ENCODE measurements at places on chromosomes 11 and 22. TPM values are rescaled to one million over a fixed set of nuclear protein-coding genes. Genes with fewer than 3 reads are reported as not detected.
A peak's percentile ranks its signal among the peaks of the same experiment; 100 is the strongest.

SOX6 gene
- total RNA-seq, result 6.6 TPM

ADORA2A gene
- total RNA-seq, result 0.25 TPM

APBB1 gene
- total RNA-seq, result 14.0 TPM

FAM180B gene
- not detected for total RNA-seq

WT1 gene
- total RNA-seq, result not detected

ROM1 gene
- total RNA-seq, result 1.0 TPM

- no peak for DNase-seq
Observed at GRCh38 chr11:69120096-69120875, 35.4 kb upstream of the SMIM38 start.

- DNase-seq, result no peak
Observed at GRCh38 chr11:44031549-44031948, 16.2 kb upstream of the ACCSL start.

- peak; percentile 64 for DNase-seq
Observed at GRCh38 chr11:13215149-13215548, 62.4 kb upstream of the BMAL1 start.

DNA sequence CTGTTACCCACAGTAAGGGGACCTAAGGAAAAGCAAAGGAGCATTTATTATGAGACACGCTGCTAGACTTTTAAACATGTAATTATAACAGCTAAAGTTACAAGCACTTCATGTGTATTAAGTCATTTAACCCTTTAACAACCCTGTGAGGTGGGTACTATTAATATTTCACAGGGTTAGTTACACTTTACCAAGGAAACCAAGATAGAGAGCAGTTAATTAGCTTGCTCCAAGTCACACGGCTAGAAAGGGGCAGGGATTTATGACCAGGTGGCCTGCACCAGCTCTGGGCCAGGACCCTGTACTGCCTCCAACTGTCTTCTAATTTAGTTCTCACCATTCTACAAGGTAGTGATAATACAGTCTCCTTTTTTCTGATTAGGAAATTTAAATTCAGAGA lies 74.9 kb downstream of the RPL27A start:
- no peak for DNase-seq

- DNase-seq, result no peak
Observed at GRCh38 chr11:69172674-69173073, 16.9 kb downstream of the SMIM38 start.

DNA sequence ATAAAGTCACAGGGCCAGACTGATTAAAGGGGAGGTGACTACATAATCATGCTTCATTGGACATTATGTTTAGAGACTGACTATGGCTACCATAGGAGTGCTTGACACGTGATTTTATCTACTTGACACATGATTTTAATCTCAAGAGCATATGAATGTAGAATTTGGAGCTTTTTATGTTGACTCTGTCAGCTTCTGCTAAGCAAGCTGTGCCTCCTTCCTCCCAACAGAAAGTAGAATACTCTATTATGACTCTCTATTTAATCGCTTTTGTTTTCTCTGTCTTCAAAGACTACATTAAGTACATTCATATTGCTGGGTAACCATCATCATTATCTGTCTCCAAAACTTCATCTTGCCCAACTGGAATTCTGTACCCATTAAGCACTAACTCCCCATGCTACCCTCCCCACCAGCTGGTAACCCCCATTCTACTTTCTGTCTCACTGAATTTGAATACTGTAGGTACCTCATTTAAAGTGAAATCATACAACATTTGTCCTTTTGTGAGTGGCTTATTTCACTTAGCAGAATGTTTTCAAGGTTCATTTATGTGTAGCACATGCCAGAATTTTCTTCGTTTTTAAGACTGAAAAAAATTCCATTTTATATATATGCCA lies 24.7 kb upstream of the ANGPTL5 start:
- no peak for DNase-seq

DNA sequence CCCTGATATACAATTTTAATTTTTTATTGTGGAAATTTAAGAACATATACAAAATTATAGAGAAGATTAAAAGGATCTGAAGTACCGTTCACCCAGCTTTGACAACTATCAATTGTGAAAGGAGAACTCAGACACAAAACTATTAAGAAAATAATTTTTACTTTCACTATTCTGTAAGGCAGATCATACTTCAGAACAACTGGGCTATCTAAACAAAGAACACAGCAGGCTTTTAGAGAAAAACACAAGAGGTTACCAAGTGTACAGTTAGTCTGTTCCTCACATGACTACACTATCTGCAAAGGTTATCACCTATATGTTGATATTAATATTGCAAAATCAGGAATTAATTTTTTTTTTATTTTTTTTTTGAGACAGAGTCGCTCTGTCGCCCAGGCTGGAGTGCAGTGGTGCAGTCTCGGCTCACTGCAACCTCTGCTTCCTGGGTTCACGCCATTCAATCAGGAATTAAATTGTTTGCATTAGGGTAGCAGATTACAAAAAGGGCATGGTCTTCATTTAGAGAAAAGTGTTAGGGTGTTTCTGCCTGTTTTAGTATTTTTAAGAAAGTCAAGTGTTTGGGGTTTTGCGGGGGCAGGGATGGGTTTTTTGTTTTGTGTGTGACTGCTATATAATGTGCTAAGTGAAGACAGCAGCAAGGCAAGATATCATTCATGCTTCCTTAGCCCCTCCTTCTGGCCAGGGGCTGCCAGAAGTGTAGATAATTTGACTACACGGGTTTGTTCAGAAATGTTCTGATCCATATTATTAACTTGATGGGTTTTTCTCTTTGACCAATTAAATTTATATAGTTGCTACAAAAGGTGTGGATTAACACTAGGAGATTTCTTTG lies 27.6 kb upstream of the SIK2 start:
- no peak for DNase-seq

DNA sequence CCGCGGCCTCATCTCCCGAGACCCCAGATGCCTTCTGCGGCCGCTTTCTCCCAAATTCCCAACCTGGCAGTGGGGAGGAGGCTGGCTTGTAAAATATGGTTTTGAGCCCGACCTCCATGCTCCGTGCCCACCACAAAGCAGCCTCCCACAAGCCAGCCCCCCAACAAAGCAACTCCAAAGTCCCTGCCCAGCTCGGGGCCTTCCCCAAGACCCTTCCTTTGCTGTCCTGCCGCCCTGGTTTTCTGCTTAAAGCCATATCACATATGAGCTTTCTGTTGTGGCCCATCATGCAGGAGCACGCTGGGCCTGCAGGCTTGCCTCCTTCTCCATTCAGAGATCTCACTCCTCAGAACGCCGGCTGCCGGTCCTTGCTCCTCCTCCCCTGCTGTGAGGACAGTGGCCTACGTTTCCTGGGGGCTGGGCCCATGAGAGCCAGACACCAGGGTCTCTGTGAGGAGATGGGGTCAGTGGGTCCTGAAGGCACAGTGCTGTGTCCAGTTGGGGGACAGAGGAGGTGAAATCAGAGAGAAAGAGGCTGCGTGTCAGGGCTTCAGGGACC lies 680.0 kb downstream of the BRD1 start:
- DNase-seq, result no peak

- DNase-seq, result no peak
Observed at GRCh38 chr11:29657709-29658108, 359.1 kb downstream of the KCNA4 start.

- DNase-seq, result no peak
Observed at GRCh38 chr11:130427581-130428315, 661 bp downstream of the ADAMTS8 start.

- DNase-seq, result no peak
Observed at GRCh38 chr11:69803604-69804218, 15.5 kb downstream of the FGF3 start.

GRCh38 chr22:42925598-42925997 lies 68.5 kb upstream of the ARFGAP3 start:
- no peak for DNase-seq

DNA sequence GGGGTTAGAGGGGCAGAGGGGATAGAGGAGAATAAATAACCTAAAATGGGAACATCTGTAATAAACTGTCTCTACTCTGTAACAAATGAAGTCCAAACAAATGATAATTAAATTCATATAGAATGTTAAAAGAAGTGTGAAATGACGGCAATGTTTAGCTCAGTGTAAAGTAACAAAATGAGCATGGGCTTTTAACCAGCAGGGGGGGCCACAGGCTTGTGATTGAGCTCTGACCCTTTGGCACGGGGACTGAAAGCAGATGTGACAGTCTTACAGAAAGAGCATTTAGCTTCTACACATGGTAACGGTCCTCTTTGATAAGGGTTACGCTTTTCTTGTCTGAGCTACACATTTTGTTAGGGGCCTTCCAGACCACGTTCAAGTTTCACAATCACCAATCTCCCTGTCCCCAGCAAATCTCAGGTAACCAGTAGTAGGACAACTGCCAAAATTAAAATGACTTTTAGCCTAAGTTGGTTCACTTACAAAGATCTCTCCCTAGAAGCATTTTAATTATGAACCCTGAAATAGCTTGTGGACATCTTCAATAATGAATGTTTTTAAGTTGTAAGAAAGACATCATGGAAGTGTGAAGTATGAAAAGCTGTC lies 262.5 kb downstream of the DCDC1 start:
- DNase-seq, result peak; percentile 4

DNA sequence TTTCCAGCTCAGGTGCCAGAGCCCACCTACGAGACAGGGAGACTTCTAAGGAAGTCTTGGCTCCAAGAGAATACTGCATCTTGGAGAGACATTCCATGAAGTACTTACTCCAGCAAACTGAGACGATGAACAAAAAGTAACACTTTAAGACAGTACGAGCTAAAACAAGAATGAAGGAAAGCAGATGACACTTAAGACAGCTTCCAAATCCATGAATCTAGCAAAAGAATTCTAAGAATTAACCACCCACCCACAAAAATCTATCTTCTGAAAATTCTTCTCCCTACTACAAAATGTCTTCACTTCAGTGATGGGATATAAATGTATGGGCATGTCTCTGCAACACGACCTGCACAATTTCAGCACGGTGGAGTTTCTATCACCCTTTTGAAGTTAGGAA lies 132.9 kb downstream of the C11orf58 start:
- no peak for DNase-seq

- DNase-seq, result no peak
Observed at GRCh38 chr11:112509300-112509699, 248.6 kb upstream of the PLET1 start.

GRCh38 chr11:115672412-115672811 lies 168.2 kb upstream of the CADM1 start:
- DNase-seq, result no peak

All from foreskin keratinocyte (primary cell).